Liver (tissue), 10 donors: ENCODE measurements at places on chromosomes 7 and 10. TPM values are rescaled to one million over a fixed set of nuclear protein-coding genes. Genes with fewer than 3 reads are reported as not detected.
A peak's percentile ranks its signal among the peaks of the same experiment; 100 is the strongest.

DNA sequence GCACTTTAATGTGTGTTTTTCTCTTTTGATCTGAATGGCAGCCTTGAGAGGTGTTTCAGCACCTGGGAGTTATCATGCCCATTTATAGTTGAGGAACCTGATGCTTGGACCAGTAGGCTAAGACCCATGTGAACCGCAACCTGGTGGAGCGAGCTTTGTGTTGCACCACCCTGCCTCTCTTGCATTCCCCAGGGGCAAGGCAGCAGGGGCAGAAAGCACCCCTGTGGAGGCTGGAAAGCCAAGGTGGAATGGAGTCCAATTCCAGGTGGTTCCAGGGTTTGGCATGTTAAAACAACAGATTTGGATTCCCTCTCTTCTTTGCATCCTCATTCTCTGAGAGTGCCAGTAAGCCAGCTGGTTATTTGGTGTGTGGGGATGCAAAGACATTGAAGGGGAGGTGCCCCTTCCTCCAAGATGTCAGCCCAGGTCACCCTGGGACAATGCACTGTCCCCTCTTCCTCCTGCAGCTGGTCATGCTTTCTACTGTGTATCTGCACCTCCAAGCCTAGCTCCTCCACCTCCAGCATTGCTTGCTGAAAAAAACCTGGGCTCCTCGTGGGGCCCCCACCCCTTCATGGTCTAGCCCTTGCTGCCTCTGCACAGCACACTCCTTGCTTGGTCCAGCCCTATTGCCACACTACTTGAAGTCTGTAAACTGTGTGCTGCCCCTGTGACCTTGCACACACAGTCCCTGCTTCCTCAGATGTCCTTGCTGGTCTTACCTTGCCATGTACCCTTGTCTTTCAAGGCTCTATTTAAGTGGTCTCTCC, 5.6 kb upstream of the CDH23 start:
- no peak overlapping the region for H3K4me3 ChIP-seq
- H3K36me3 ChIP-seq, result no peaks in the 10 kb centered on the region
- no peaks in the 10 kb centered on the region for H3K27me3 ChIP-seq
- no peak overlapping the region for H3K27ac ChIP-seq
- DNase-seq, result no peak
- peaks cover 2% of the 10 kb centered on the region for H3K4me1 ChIP-seq

DNA sequence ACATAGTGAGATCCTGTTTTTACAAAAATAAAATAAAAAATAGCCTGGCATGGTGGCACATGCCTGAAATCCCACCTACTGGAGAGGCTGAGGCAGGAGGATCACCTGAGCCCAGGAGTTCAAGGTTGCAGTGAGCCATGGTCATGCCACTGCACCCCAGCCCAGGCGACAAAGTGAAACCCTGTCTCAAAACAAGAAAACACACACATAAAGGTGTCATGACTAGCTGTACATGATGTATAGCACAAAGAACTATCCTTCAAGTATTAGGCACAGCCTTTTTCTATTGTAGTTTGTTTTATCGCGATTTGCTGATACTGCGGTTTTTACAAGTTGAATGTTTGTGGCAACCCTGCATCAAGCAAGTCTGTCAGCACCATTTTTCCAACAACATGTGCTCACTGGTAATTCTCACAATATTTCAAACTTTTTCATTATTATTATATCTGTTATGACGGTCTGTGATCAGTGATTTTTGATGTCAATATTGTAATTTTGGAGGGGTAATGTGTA, 11.5 kb upstream of the SNX13 start:
- no peak overlapping the region for H3K27ac ChIP-seq
- DNase-seq, result no peak
- no peak overlapping the region for H3K4me3 ChIP-seq
- H3K36me3 ChIP-seq, result no peaks in the 10 kb centered on the region

GRCh38 chr10:74145133-74145532, 5.5 kb downstream of the AP3M1 start:
- peaks cover 3% of the 10 kb centered on the region for H3K4me1 ChIP-seq
- H3K27ac ChIP-seq, result no peak overlapping the region
- no peak for DNase-seq
- no peaks in the 10 kb centered on the region for H3K27me3 ChIP-seq
- no peak overlapping the region for H3K4me3 ChIP-seq

DNA sequence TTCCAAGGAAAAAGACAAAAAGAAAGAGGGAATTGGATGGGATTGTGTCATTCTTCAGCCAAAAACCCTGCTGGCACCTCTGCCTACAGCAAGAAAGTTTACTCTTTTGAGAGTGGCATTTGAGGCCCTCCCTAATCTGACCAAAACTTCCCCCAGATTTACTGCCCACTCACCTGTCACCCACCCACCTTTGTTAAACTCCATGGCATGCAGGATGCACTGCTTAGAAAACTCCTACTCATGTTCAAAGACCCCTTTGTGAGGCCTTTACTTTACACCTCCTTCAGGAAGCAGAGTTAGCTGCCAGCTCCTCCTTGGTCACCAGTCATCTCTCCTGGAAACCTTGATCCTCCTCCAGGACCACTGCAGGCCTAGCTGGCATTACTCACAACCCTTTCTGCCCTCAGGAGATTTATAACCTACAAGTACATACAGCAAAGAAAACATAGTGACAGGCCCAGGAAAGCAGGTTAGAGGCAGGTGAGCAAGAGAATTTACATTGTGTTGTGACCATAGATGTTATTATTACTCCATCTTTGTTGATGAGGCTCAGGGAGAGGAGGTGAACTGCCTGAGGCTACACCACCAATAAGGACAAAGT, 10.3 kb upstream of the PLAC9 start:
- H3K36me3 ChIP-seq, result no peaks in the 10 kb centered on the region
- DNase-seq, result no peak

GRCh38 chr7:148590471-148590870, at the start of gene C7orf33:
Gene C7orf33, plus strand, starts transcription at chr7:148590766. Its CDS starts 160 bp downstream, at chr7:148590926.
- no peak for DNase-seq
- H3K27ac ChIP-seq, result no peak within 1 kb of the TSS
- no peaks in the 10 kb centered on the region for H3K4me1 ChIP-seq
- no peak within 1 kb of the TSS for H3K4me3 ChIP-seq

GRCh38 chr7:9125246-9125645, 691.8 kb downstream of the NXPH1 start:
- no peaks in the 10 kb centered on the region for H3K4me1 ChIP-seq
- H3K27me3 ChIP-seq, result no peaks in the 10 kb centered on the region
- no peak overlapping the region for H3K27ac ChIP-seq

DNA sequence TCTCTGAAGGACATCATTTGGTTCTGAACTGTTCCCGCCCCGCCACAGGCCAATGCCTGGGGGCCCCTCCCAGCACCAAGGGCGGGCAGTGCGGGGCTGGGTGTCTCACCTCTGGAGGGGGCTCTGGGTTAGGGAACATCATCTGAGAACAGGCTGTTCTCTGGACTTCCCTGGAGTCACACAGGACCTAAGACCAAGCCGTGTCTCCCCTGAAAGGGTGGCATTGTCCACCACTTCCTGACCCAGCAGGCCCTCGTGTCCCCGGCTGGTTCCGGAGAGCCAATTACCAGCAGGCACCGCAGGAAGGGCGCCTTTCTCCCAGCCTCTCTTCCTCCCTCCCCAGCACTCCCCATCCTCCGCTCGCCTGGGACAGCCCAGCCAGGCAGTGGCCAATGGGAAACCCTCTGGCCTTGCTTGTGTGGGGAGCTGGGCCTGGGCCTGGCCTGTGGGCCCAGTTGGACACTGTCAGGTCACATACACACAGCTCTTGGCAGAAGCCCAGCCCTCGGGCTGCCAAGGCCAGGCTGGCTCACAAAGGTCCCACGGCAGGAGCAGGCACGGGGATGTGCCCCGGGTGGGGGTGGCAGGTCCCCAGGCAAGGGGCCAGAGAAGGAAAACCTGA, 119.5 kb downstream of the SPDYE5 start:
- no peak for DNase-seq
- H3K27me3 ChIP-seq, result no peaks in the 10 kb centered on the region
- no peaks in the 10 kb centered on the region for H3K4me1 ChIP-seq
- H3K4me3 ChIP-seq, result peak overlapping the region; percentile 50

DNA sequence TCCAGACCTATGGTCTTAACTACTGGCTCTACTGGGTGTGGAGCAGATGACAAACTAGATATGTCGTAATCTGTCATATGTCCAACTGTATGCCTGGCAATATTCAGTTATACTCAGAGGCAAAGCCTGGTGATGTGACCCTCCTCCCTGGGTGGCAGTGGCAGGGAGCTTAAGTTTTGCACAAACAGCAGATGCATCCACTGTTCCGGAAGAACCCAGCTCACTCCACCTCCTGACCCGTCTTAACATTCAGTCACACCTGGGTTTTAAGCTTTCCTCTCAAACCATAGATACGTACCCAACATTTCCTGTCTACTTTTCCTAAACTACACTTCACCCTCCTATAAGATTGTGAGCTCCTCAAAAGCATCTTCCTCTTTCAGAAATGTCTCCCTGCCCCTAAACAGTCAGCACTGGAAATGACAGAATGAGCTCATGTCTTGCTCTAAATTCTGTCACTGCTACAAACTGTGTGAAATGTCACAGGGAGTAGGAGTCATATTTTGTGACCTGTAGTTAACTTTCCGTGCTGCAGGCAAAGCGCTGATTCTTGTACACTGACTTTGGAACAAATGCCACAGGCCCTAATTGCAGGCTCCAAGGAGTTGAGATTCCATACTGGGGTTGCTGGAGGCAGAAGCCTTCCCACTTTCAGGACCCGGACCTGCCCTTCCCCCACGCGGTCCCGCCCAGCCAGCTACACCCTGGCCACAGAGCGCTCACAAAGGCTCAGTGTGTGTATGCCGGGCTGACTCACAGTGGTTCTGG, 23.9 kb downstream of the SCD start:
- H3K27me3 ChIP-seq, result no peaks in the 10 kb centered on the region
- H3K27ac ChIP-seq, result peak overlapping the region; percentile 88
- no peaks in the 10 kb centered on the region for H3K36me3 ChIP-seq
- peak; percentile 81 for DNase-seq
- no peak overlapping the region for H3K4me3 ChIP-seq

GRCh38 chr10:5412277-5412941, at the start of gene NET1:
Gene NET1, plus strand, starts transcription at chr10:5412557. Its CDS starts 136 bp downstream, at chr10:5412693.
- peak within 1 kb of the TSS; percentile 70 for H3K4me3 ChIP-seq
- H3K27ac ChIP-seq, result peak within 1 kb of the TSS; percentile 70
- peaks cover 15% of the 10 kb centered on the region for H3K4me1 ChIP-seq
- no peaks in the 10 kb centered on the region for H3K36me3 ChIP-seq
- DNase-seq, result peak; percentile 92

- H3K27ac ChIP-seq, result no peak overlapping the region
- no peak for DNase-seq
Observed at GRCh38 chr10:50480054-50481007, 143.4 kb downstream of the SGMS1 start.

GRCh38 chr7:133330085-133330484, 77.2 kb downstream of the EXOC4 start:
- H3K27ac ChIP-seq, result no peak overlapping the region
- peaks cover 3% of the 10 kb centered on the region for H3K36me3 ChIP-seq
- H3K4me3 ChIP-seq, result no peak overlapping the region
- H3K4me1 ChIP-seq, result no peaks in the 10 kb centered on the region
- no peaks in the 10 kb centered on the region for H3K27me3 ChIP-seq

DNA sequence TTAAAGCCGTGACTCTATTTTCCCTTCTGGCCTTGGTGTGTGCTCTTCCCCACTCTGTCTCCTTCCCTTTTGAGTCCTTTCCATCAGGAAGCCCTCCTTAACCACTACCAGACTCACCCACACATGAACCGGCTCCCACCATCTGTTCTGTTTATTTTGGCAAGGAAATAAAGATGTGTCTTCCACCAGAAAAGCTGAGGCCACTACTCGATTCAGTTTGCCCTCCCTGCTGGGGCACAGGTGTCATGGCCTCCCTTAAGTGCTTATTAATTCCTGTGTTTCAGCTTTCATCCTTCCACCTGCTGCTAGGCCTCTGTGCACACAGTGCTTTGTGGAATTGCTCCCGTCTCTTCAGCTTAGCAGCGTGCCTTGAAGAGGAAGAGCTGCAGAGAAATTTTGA, 16.7 kb downstream of the POR start:
- no peak for DNase-seq
- H3K27ac ChIP-seq, result peak overlapping the region; percentile 53
- no peak overlapping the region for H3K4me3 ChIP-seq
- peaks cover 5% of the 10 kb centered on the region for H3K36me3 ChIP-seq
- H3K27me3 ChIP-seq, result no peaks in the 10 kb centered on the region
- peaks cover 23% of the 10 kb centered on the region for H3K4me1 ChIP-seq

DNA sequence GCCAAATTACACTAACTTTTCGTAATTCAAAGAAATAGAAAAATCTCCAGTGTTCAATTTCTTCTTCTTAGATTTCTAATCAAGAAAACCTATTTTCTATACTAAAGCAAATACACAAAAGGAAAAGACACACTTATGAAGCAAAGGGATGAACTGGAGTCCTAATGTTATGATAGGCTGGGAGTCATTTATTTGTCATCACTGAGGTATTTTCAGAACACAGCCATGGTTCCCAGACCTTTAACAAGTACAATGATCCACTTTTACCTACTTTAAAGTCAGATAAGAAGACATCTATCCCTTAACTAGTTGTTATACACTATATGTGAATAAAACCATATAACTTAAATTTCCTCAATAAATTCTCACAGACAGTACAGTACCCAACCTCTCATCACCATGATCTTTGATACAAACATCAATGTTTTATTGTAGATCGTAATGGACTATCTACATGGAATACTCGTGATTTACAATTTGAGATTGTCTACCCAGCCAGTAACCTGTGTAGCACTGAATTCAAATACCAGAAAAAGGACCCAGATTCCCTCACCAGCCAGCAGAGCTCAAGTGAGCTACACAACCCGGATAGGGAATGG, 12.5 kb downstream of the ASNS start:
- no peaks in the 10 kb centered on the region for H3K27me3 ChIP-seq
- H3K36me3 ChIP-seq, result no peaks in the 10 kb centered on the region
- no peak overlapping the region for H3K27ac ChIP-seq
- H3K4me3 ChIP-seq, result no peak overlapping the region
- no peaks in the 10 kb centered on the region for H3K4me1 ChIP-seq

DNA sequence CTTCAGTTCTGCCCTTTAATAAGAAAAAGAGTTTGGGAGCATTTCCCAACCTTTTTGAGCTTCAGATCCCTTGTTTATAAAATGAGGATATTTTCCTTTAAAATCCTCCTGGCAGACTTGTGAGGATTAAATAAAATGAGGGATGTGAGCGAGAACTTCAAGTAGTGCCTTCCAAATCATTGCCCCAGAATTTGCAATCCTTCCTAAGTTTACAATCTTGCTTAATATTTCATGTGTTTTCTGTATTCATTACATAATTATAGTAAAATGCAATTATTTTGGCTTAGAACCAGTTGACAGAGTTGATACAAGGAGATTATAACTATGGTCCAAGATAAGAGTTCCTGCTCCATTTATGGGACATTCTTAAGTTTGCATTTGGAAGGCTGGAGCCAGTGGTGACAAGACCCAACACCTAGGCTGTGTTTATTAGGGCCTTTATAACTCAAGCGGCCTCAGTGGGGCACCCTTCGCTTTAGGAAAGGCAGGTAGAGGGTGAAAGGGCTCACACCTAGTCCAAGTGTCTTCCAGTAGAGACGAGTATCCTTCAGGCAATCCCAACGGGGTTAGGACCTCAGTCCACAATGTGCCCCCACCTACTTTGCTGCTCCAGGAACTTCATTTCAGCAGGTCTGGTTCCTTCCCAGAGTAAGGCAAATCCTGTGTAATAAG, 317.5 kb downstream of the WDR11 start:
- no peak overlapping the region for H3K4me3 ChIP-seq
- no peaks in the 10 kb centered on the region for H3K36me3 ChIP-seq
- H3K27ac ChIP-seq, result no peak overlapping the region
- H3K4me1 ChIP-seq, result no peaks in the 10 kb centered on the region
- no peak for DNase-seq

The EEF1AKMT2 gene
- 5.9 TPM for polyA plus RNA-seq

The C10orf105 gene
- 0.07 TPM for polyA plus RNA-seq

The PNLIPRP3 gene
- not detected for polyA plus RNA-seq

The EIF4H gene
- polyA plus RNA-seq, result 139 TPM
